T-cell (primary cell): ENCODE measurements at places on chromosomes 6 and 20. TPM values are rescaled to one million over a fixed set of nuclear protein-coding genes. Genes with fewer than 3 reads are reported as not detected.

GRCh38 chr20:45943613-45944012, 9.1 kb downstream of the PCIF1 start:
- no peak for DNase-seq
- H3K4me1 ChIP-seq = no peaks in the 10 kb centered on the region
- H3K4me3 ChIP-seq = no peak overlapping the region
- peaks cover 32% of the 10 kb centered on the region for H3K36me3 ChIP-seq
- peak overlapping the region; percentile 1 for H3K27ac ChIP-seq

GRCh38 chr20:6055161-6055783, 1.4 kb upstream of the LRRN4 start:
- no peak for DNase-seq
- H3K27me3 ChIP-seq = peaks cover 46% of the 10 kb centered on the region
- no peak overlapping the region for H3K27ac ChIP-seq
- no peak overlapping the region for H3K4me3 ChIP-seq
- no peaks in the 10 kb centered on the region for H3K4me1 ChIP-seq

FHL5 gene
- total RNA-seq = not detected

DNA sequence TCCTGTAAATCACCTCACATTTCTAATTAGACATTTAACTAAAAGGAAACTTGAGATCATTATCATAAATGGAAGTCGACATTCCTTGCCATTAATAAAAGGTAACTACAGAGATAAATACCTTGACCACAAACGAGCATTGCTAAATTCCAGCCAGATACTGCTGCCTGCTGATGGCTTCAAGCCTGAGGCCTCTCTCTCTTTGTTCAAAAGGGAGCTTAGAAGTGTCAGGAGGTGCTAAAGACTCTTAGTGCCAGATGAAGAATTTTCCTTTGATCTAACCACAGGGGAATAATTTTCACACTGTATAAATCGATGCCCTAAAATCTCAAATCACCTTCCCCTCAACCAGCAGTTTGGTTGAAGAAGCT, 248.2 kb upstream of the PMEPA1 start:
- H3K4me3 ChIP-seq = no peak overlapping the region
- H3K27ac ChIP-seq = no peak overlapping the region
- peaks cover 16% of the 10 kb centered on the region for H3K27me3 ChIP-seq
- no peaks in the 10 kb centered on the region for H3K36me3 ChIP-seq
- no peak for DNase-seq
- no peaks in the 10 kb centered on the region for H3K4me1 ChIP-seq

DNA sequence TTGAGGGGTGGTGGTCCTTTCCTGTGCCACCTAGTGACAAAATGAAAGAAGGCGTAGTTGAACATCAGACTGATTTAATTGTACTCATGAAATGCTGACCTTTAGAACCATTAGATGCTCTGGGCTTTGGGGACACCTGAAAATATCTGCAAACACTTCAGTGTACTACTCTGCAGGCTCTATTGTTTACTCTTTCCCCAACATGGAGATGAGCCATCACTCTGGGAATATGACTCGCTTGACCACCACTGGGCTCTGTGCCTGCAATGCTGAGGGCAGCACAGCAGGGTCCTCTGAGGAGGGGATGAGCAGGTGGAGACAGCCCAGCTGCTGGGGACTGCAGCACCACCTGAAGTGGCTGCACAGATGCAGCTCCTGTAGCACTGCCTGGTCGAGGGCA, 74.8 kb upstream of the SLC24A3 start:
- DNase-seq = no peak
- no peaks in the 10 kb centered on the region for H3K36me3 ChIP-seq
- no peaks in the 10 kb centered on the region for H3K4me1 ChIP-seq
- no peaks in the 10 kb centered on the region for H3K27me3 ChIP-seq
- H3K27ac ChIP-seq = no peak overlapping the region

NPEPL1 gene
- total RNA-seq = 79.0 TPM

GRCh38 chr6:113679051-113679450, 178.1 kb upstream of the MARCKS start:
- no peak for DNase-seq
- H3K4me1 ChIP-seq = no peaks in the 10 kb centered on the region
- no peaks in the 10 kb centered on the region for H3K36me3 ChIP-seq
- peaks cover 6% of the 10 kb centered on the region for H3K27me3 ChIP-seq

DNA sequence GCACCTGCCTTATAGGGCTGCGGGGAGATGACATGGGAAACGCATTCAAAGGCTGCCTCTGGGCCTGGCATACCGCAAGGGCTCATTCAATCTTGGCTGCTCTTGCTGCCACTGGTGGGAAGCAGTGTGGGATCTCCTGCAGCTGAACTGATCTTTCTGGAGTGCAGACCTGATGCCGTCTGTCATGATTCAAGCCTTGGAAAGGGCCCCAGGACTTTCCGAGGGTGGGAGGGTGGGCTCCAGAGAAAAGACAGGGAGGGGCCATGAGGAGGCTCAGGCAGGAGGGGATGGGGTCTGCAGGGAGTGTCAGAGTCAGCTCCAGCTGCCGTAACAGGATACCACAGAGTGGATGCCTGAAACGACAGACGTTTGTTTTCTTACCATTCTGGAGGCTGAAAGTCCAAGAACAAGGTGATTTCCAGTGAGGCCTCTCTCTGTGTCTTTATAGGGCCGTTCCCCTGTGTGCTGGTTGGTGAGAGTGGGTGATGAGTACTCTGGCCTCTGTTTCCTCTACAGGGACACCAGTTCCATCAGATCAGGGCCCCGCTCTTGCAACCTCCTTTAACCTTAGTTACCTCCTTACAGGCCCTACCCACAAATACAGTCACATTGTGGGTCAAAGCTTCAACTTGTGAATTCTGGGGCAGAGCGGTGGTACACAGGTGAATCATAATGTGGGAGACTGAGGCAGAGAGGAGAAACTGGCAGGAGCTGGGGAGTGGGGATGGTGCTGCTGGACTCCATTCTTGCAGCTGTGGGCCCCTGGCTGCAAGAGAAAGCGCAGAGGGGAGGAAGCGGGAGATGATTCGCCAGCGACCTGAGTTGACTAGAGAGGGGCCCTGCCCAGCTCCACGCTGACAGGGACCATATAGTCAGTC, 148.4 kb downstream of the SYCP2 start:
- H3K27ac ChIP-seq = no peak overlapping the region
- no peaks in the 10 kb centered on the region for H3K4me1 ChIP-seq
- H3K27me3 ChIP-seq = no peaks in the 10 kb centered on the region
- DNase-seq = no peak
- H3K36me3 ChIP-seq = no peaks in the 10 kb centered on the region

GRCh38 chr6:46276576-46277142, 105.9 kb upstream of the ENPP5 start:
- no peaks in the 10 kb centered on the region for H3K36me3 ChIP-seq
- DNase-seq = no peak
- H3K4me1 ChIP-seq = no peaks in the 10 kb centered on the region
- H3K4me3 ChIP-seq = no peak overlapping the region
- H3K27ac ChIP-seq = no peak overlapping the region

GRCh38 chr20:63829945-63830835, 874 bp downstream of the ZBTB46 start:
- H3K27me3 ChIP-seq = peaks cover 5% of the 10 kb centered on the region
- H3K4me3 ChIP-seq = peak overlapping the region; percentile 64

OTOR gene
- total RNA-seq = not detected

GRCh38 chr6:11779329-11780096, 910 bp upstream of the ADTRP start:
- DNase-seq = no peak
- H3K27ac ChIP-seq = no peak overlapping the region
- no peak overlapping the region for H3K4me3 ChIP-seq
- H3K36me3 ChIP-seq = no peaks in the 10 kb centered on the region
- H3K4me1 ChIP-seq = no peaks in the 10 kb centered on the region

- peaks cover 21% of the 10 kb centered on the region for H3K27me3 ChIP-seq
- no peak overlapping the region for H3K27ac ChIP-seq
- no peak overlapping the region for H3K4me3 ChIP-seq
- no peak for DNase-seq
- H3K36me3 ChIP-seq = no peaks in the 10 kb centered on the region
- peaks cover 11% of the 10 kb centered on the region for H3K4me1 ChIP-seq
Measured at GRCh38 chr6:163745536-163746400, 331.2 kb downstream of the QKI start.

DNA sequence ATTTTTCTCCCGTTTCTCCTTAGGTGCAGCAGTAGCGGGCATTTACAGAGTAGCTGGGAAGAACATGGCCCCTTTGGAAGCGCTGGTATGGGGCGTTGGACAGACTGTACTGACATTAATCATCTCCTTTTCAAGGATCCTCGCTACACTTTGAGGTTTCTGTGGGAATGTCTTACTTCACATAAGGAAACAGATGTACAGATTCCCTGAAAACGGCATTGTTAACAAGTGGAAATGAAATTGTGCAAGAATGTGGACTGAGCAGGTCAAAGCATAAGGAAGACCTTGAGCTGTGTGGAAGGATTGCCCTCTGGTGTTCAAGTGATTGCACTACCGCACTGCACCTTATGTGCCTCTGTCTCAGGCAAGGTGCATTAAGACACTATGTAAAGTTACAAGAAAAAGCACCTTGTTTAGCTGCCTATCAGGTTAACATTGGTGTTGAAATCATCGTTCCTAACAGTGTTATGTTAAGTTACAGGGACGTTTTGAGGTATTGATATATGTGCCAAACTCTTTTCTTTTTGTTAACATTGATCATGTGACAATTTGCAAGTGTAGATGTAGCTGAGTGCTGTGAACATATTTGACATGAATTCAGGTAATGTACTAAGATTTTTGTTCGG, 38.0 kb downstream of the TMEM170B start:
- H3K27ac ChIP-seq = no peak overlapping the region
- no peaks in the 10 kb centered on the region for H3K4me1 ChIP-seq
- H3K4me3 ChIP-seq = no peak overlapping the region

GRCh38 chr20:32533732-32534131, 51.4 kb downstream of the NOL4L start:
- H3K27me3 ChIP-seq = no peaks in the 10 kb centered on the region
- H3K27ac ChIP-seq = peak overlapping the region; percentile 93
- DNase-seq = no peak
- H3K36me3 ChIP-seq = no peaks in the 10 kb centered on the region
- H3K4me3 ChIP-seq = no peak overlapping the region
- H3K4me1 ChIP-seq = peaks cover 54% of the 10 kb centered on the region

POU5F1 gene
- 3.9 TPM for total RNA-seq

GRCh38 chr6:45021676-45022075, 306.5 kb upstream of the RUNX2 start:
- H3K27ac ChIP-seq = no peak overlapping the region
- H3K4me3 ChIP-seq = no peak overlapping the region
- DNase-seq = no peak
- no peaks in the 10 kb centered on the region for H3K27me3 ChIP-seq
- H3K4me1 ChIP-seq = peaks cover 9% of the 10 kb centered on the region

DNA sequence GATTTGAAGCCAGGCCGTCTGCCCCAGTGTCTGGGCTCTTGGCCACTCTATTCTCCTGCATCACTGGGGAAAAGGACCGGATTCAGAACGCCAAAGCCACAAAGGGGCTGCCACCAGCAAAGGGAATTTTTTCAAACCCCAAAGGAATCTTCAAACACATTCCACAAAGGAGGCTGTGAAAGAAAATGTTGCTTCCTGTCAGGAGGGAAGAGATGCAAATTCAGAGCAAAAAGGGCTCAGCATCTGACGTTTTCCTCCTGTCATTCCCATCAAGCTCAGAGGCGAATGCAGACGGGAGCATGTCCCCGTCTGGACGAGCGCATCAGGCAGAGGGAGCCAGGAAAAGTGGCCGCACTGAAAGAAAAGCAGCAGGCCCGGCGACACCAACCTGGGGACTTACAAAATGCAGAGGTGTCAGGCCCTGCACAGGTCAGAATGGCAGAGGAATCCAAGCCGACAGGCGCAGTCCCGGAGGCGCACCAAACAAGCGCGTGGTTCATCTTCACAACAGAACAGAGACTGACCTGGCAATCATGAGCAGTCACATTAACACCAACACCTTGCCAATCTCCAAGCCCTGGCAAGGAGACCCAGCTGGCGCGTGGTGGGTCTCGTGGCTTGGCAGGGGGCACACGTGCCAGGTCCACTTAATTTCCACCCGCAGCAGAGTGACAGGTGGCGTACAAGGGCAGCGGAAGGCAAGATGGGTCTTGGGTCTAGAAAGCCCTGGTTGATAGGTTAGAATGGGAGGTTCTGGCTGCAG, 62.8 kb downstream of the GRM4 start:
- H3K4me1 ChIP-seq = no peaks in the 10 kb centered on the region
- no peak for DNase-seq
- no peak overlapping the region for H3K4me3 ChIP-seq
- H3K27ac ChIP-seq = no peak overlapping the region
- no peaks in the 10 kb centered on the region for H3K36me3 ChIP-seq

GRCh38 chr6:108945681-108946159, 97.5 kb downstream of the ARMC2 start:
- H3K4me3 ChIP-seq = no peak overlapping the region
- H3K27me3 ChIP-seq = no peaks in the 10 kb centered on the region
- H3K4me1 ChIP-seq = peaks cover 49% of the 10 kb centered on the region
- no peak for DNase-seq

- no peak for DNase-seq
- no peaks in the 10 kb centered on the region for H3K27me3 ChIP-seq
- H3K4me3 ChIP-seq = no peak overlapping the region
- H3K27ac ChIP-seq = no peak overlapping the region
Measured at GRCh38 chr6:97819710-97820109, 536.7 kb upstream of the MMS22L start.

DNA sequence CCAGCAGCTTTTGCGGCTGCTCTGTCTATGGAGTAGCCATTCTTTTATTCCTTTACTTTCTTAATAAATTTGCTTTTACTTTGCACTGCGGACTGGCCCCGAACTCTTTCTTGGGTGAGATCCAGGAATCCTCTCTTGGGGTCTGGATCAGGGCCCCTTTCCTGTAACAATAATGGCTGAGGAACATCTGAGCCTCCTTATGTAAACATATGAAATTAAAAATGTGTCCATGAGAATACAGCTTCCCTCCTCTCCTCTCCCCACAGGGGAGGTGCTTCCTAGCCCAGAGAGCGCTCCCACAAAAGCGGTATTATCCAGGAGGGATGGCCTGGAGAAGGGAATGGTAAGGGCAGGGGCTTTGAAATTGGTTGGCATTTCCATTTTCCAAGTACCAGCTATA, 81.1 kb downstream of the PSMG4 start:
- H3K4me3 ChIP-seq = no peak overlapping the region
- peaks cover 5% of the 10 kb centered on the region for H3K4me1 ChIP-seq
- no peak overlapping the region for H3K27ac ChIP-seq
- H3K27me3 ChIP-seq = peaks cover 6% of the 10 kb centered on the region
- H3K36me3 ChIP-seq = no peaks in the 10 kb centered on the region

UST gene
- total RNA-seq = 5.3 TPM

CAP2 gene
- total RNA-seq = not detected
